ENCODE measurements at places on chromosomes 3 and 15.

DNA sequence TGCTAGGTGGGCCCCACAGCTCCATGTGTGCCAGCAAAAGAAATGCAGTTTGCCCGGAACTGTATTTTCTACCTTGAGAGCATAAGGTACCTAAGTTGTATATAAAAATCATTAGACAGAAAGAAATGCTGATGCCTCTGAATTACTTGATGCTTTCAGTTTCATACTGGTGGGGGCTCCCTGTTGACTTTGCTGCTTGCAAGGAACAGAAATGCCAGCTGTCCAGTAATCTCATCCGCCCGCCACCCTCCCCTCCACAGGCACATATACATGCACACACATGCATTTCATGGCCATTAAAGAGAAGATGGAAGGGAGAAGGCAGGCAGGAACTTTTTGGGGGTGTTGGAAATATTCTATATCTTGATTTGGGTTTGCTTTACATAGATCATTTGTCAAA lies 38.4 kb downstream of the LIMD1 start:
- DNase-seq = no peak

DNA sequence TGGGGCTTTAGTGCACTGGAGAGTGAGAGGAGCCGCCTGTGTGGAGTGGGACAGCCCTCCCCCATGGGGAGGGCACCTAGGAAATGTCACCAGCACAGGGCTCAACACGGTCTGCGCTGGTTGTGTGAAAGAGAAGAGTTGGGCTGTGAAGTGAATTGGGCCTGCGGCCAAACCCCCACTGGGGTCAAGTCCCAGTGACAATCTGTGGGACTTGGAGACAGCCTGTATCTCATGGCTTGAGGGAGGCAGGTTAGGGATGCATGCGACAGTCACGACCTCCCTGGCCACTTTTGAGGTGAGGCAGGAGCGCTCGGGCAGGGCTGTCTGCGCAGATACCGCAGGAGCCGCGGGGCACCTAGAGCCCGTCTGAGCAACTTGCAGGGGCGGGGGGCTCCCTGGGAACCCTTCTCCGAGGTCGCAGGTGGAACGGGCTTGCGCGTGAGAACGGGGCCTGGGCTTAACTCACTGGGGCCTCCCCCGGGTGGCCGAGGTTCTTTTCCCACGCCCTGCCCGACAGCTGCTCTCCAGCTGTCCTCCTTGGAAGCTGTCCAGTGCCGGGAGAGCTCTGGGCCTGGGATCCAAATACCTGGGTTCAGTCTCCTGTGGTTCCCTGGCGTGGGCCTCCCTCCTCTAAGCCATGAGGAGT lies 77.4 kb downstream of the SNRK start:
- DNase-seq = peak; percentile 67

DNA sequence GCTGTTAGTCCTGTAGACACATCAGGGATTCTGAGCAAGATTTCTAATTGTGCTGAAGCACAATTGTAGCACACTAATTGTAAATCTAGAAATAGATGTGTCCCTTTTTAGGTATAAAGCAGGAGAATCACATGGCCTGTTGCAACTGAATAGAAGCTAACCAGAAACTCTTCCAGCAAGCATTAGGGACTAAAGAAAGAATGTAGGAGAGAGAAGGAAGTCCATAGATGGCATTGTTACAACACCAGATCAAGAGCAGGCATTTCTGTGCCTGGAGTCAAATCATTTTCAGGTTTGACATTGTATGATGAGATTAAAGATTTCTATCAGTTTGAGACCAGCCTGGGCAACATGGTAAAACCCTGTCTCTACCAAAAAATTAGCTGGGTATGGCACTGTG lies 27.4 kb downstream of the CALML4 start:
- peak; percentile 70 for DNase-seq

DNA sequence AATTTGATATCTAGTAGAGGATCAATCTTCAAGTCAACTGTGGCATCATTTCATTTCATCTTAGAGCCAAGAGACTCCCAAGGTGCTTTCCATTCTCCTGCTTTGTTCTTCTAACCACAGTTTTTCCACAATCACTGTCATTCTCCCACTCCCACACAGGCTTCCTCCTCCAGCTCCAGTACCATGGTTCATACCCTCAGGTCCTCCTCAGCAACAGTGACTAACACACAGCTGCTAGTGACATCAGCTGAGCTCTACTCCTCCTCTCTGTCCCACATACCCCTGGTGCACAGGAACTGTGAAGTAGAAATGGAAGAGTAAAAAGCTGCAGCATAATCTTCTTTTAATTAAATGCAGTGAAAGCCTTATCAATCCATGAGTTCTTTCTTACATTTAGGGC lies 200.2 kb upstream of the DPH6 start:
- peak; percentile 9 for DNase-seq

DNA sequence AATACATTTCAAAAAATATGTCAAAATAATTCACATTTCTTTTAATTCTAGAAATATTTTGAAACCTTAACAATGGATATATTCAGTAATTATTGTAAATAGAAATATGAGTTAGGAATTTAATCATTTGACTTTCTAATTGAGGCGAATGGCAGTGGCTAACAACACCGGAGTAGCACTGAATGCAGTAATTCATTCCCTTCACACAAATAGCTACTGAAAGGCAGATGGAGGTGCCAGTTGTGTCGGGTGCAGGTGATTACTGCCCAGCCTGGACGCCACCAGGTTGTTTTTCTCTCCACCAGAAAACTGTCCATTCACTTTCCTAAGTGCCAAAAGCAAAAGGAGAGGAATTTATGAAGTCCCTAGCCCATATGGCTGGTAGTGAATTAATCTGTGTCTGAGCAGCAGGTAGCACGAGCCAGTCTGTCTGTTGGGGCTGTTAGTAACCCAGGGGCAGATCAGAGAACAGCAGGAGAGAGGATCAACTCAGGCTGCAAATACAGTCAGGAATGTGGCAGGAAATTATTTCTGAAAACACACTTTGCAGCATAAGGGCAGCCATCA lies 79.3 kb upstream of the GMNC start:
- no peak for DNase-seq

- peak; percentile 55 for DNase-seq
These were observed 182.2 kb downstream of the WDR76 start for GRCh38 chr15:44009038-44009437.

GRCh38 chr3:183400352-183400751 lies 28.1 kb downstream of the MCF2L2 start:
- DNase-seq = no peak

- no peak for DNase-seq
These were observed 645.2 kb upstream of the EPHA6 start for GRCh38 chr3:96169111-96169766.

GRCh38 chr3:119194237-119195150 lies 21.1 kb downstream of the UPK1B start:
- peak; percentile 25 for DNase-seq

DNA sequence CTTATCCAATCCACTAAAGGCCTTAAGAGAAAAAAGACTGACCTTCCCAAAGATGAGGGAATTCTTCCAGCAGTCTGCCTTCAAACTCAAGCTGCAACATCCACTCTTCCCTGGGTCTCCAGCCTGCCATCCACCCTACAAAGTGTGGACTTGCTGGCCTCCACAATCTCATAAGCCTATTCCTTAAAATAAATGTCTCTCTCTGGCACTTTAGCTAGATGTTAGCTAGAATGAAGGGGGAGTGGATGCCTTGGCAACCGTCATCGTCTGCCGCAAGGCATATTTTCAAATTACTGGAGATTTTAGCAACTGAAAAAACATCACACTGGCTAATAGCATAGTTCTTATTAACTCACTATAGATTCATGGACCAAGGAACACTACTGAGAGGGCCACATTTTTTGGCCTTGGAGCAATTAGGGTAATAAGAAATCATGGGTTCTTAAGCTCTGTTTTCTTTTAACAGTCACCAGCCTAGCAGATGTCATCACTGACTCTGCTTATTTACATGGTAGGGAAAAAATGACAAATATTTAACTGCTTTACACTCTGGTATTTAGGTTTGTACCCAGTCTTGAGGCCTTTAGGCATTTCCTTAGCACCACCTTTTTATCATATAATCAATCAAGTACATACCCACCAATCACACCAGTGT lies 245.3 kb downstream of the MYRIP start:
- DNase-seq = peak; percentile 60

GRCh38 chr15:75455982-75456531 lies 4.6 kb upstream of the SIN3A start:
- DNase-seq = no peak

GRCh38 chr3:83461411-83461810 lies 1497.4 kb upstream of the CADM2 start:
- DNase-seq = no peak

- peak; percentile 17 for DNase-seq
These were observed 121.6 kb downstream of the TFDP2 start for GRCh38 chr3:142027735-142028134.

GRCh38 chr3:105827959-105828358 lies 40.9 kb downstream of the CBLB start:
- DNase-seq = peak; percentile 61

GRCh38 chr15:94400526-94401298 lies 169.4 kb downstream of the MCTP2 start:
- DNase-seq = no peak

All from AG20443 (cell line).